Transverse colon (tissue), 4 donors: ENCODE measurements at places on chromosomes 13 and 19.

DNA sequence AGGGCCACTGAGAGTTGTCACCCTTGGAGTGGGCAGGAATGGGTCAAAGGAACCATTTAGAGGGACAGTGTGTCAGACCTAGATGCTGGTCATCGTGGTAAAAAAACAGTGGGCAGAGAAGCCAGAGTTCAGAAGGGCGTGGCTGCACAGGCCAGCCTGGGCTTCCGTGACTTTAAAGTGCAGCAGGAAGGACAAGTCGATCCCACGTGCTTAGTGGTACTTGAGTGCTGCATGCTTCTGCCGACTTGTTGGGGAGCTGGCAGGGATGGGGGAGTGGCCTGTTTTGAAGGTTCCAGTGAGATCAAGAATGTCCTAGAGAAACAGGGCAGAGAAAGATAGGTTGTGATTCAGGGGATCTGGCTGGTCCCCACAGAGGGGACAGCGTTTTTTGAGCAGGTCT is 17.0 kb downstream of the LYL1 start:
- DNase-seq: no peak

DNA sequence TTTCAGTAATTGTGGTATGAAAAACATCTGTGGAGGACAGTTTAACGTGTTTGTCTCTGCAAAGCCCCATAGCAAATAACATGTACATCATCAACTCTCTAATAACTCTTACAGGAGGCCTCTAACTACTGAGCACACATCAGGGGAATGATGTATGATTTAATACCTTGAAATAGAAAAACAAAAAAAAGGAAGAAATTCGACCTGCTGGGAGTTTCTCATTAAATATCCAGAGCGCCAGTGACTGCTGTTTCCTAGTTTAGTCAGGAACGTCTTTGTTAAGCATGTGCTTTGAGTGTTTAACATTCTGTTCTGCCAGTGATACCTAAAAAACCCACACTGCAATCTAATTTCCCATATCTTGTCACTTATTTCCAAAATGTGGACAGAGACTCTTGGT is 235.4 kb downstream of the PCDH20 start:
- no peak for DNase-seq

DNA sequence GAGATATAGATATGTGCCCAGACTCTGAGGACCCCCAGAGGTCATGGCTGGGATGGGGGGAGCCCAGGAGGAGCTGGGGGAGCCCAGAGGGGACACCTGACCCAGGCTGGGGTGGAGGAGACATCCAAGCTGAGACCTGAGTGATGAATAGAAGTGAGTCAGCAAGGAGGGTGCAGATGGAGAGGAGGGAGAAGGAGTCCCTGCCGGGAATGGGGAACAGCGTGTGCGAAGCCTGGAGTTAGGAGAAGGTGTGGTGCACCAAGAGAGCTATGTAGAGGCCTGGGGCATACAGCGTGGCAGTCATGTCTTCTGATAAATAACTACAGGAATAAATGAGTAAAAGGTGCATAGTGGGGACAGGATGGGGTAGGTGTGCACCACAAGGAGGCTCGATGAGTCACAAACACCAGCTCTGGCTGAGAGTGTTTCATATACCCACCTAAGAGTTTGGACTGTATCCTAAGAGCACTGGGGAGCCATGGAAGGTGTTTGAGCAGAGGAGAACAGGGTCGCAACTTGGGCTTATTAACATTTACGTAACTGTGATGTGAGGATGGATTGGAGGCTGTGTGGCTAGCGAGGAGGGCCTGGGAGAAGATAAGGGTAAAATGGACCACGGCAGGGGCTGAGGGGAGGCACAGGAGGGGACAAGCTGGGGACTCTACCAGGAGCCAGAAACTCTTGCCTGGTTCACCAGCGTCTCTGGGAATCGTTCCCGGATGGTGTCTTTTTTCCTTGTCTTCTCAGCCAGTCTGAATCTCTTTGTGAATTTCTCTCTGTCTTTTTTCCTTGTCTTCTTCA is 1.4 kb downstream of the CEACAM18 start:
- no peak for DNase-seq

GRCh38 chr19:53824134-53824611 is at the start of gene NLRP12:
NLRP12 (minus strand) TSS chr19:53824314; CDS start chr19:53824174, 140 bp downstream.
- no peak for DNase-seq

DNA sequence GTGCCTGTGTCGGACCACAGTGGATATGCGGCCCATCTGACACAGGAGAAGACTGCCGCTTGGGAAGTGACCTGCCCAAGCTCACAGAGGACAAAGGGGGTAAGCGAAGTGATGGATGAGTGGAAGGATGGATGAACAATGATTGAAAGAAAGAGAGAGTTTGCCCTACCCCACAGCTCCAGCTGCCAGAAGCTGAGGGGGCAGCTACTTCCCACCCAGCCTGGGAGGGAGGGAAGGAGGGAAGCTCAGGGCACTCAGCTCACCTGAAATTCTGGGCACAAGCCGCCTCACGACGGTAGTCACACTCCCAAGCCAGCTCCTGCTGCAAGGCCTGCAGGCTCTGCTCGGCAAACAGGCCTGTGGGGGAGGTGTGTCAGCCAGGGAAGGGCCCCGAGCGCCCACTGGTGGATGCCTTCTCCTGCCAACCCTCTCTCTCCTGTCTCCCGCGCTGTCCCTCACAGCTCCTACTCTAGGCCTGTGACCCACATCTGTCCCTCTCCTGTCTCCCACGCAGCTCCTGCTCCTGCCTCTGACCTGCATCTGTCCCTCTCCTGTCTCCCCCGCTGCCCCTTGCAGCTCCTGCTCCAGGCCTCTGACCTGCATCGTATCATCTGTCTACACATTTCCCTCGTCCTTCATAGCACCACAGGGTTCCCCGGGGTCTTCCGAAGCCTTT is 12.0 kb upstream of the NUMBL start:
- no peak for DNase-seq

DNA sequence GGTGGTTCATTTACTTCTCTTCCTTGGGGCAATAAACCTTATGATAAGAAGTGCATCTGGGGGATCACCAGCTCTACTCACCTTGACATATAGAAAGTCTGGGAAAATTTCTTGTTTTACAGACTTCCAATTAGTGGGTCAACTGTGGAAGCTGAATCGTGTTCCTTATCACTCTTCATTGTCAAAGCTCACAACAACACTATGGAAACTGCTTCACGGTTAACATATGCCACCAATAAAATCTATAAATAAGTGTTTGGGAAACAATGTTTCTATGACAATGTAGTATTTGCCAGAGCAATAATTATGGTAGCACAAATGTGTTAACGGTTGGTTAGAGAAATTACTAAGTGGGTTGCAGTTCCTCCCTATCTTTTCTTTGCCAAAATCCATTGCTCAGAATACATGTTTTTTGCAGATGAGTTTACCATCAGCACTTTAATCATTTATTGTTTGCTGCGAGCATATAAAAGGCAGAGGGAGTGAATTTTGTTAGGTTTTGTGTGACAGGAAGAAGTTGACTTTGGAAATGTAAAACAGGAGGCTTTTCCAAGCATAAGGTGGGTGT is 321.8 kb downstream of the RFC3 start:
- no peak for DNase-seq

DNA sequence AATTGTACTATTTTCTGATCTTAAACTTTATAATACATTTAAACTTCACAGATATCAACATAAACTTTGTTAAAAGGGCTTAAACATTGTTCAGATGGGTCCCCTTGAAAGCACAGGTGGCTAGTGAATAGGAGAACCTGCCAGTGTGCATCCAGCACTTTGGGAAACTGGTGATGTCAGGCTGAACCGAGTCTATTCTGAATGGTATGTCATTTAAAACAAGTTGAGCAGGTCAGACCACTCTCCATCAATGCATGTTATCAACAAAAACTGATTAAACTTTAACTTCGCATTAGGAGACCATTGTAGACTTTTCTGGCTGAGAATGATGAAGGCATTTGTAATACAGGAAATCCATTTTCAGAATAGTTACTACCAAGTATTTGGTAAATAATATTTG is 50.1 kb upstream of the FREM2 start:
- peak; percentile 11 for DNase-seq

DNA sequence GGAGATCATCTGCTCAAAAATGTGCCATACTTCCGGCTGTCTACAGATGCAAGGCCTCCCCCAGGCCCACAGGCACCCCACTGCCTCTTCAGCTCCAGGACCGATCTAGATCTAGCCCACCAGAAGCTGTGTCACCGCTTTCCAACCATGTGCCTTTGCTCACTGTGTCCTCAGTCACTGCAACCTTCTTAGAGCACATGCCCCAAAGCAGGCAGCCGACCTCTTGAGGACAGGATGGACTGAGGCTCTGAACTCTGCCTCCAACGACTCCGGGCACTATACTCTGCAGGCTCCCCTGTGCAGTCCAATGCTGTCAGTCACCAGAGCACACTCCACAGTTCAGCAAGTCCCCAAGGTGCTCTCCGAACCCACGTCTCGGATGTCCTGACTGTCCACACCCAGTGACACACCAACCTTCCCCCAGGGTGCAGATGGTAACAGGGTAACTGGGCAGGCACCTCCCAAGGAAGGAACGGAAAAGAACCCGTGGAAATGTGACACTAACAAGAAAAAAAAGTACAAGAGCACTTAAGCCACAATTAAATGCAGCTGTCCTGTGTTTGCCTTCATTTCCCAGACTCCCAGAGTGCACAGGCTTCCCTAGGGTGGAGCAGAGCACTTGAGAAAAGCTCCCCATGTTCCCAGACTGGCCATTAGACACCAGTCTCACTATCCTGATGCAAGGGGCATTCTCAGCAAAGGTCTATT is 4.8 kb downstream of the STK24 start:
- peak; percentile 73 for DNase-seq
